Activated effector memory CD4-positive, alpha-beta T cell treated with anti-CD3 and anti-CD28 coated beads, Interleukin-2, amount 50 U/mL, for 16 hours (primary cell): ENCODE measurements at places on chromosomes 4 and X.

GRCh38 chr4:38314663-38315062, 349.3 kb upstream of the KLF3 start:
- no peak for DNase-seq

GRCh38 chrX:26914232-26914631, 548.9 kb downstream of the PPP4R3C start:
- DNase-seq: no peak

GRCh38 chr4:65023883-65024670, 614.8 kb upstream of the TECRL start:
- DNase-seq: no peak

- no peak for DNase-seq
Observed at GRCh38 chrX:128438082-128438481, 385.9 kb upstream of the ACTRT1 start.

DNA sequence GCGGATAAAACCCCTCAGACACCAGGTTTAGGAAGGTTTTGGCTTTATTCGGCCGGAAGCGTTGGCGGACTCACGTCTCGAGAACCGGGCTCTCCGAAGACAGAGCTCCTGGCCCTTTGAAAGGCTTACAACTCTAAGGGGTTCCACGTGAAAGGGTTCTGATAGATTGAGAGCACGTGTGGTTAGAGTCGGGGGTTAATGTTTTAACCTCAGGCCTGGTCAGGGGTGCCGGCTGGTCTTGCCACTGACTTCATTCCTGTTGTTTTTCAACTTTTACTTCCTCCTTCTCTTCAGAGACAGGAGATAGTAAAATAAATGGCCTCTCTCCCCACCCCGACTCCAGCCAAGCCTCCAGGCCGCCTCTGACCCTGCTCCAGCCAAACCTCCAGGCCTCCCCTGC, 4.7 kb upstream of the ASMT start:
- no peak for DNase-seq

- DNase-seq: no peak
Observed at GRCh38 chr4:55612341-55612740, 20.3 kb upstream of the PDCL2 start.

DNA sequence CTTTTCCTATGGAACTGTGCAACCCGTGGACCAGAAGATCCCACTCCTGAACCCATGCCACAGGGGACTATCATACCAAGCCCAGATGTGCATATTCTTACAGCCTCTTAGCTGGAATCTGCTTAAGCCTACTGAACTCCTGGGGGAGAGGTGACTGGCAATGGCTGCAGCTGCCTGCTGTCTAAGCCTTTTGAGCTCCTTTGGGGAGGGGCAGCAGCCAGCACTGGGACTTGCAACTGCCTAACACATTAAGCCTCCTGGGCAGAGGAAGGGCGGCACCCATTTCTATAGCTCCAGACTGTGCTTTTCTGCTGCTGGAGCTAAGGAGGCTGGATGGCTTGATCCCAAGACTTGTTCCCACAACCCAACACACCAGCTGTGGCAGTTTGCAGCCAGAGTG, 117.9 kb upstream of the VEGFC start:
- no peak for DNase-seq

DNA sequence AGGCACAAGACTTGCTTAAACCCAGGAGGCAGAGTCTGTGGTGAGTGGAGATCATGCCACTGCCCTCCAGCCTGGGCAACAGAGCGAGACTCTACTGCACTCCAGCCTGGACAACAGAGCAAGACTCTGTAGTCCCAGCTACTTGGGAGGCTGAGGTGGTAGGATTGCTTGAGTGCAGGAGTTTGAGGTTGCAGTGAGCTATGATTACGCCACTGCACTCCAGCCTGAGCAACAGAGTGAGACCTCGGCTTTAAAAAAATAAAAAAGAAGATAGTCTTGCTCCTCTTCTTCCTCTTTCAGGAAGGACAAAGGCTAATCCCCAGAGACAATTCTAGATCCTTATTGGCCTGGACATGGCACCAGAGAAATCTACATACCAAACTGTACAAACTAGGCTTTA, 5.7 kb upstream of the PPEF2 start:
- no peak for DNase-seq

DNA sequence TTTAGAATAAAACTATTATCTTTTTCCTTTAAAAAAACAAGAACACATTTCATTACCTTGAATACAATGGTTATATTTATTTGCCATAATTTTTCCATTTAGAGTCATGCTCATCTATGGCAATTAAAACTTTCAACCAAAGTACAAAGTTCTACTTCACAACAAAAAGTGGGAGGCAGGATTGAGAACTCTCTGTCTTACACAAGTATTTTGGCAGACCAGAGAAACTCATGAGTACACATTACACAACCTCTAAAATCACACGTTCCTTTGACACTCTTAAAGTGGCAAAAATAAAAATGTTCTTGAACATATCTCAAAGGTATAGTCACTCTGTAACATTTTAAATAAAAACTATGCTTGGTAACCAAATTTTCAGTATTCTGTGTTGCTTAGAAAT, 213.4 kb downstream of the IL15 start:
- DNase-seq: no peak

DNA sequence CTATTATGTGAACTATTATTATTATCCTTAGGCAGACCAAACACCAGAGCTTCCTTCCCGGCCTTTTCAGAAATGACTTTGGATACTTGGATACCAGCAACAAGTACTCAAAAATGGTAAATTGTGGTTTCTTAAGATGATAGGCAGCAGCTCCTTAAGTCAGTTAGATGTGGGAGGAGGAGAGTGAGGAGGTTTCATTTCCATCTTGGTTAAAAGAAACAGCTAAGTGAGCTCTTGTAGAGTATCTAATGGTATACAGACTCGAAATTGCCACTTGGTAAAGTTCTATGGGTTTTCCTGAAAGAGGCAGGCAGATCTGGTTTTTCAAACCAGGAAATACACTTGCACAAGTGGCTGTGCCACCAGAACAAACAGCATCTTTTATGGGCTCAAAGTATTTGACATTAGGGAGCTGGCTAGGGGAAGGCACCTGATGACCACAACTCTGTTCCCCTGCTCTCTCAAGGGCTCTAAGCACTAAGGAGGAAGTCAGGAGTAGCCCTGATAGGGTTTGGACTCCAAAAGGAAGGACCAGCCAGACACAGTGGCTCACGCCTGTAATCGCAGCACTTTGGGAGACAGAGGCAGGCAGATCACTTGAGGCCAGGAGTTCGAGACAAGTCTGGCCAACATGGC, 130.9 kb downstream of the TMEM164 start:
- no peak for DNase-seq

DNA sequence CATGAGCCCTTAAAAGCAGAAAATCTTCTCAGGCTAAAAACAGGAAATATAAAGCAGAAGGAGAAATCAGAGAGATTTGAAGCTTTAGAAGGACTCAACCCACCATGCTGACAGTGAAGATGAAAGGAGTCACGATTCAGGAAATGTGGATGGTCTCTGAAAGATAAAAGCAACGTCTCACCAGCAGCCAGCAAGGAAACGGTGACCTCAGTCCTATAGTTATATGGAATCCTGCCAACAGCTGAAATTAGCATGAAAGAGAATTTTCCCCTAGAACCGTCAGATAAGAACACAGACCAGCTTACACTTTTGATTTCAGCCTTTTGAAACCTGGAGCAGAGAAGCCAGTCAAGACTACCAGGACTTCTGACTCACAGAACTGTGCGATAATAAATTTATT, 715.7 kb upstream of the HTR2C start:
- no peak for DNase-seq

DNA sequence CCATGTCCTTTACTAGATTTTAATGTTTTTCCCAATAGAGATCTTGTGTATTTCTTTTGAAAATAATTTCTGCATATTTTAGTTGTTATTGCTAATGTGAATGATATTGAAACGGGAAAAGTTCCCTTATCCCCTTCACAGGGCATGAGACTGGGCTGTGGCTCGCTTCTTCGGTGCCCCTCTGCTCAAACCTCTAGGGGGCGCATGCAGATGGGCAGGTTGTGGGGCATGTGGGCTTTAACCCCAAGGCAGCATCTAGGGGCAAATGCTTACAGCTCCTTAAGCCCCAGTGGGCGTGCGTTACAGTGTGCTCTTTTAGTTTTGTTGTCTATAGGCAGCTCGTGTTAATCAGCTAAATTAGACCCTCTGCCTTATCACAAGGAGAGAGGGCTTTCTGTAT, 194.7 kb downstream of the OPHN1 start:
- DNase-seq: no peak

- no peak for DNase-seq
Observed at GRCh38 chr4:25938366-25938765, 24.3 kb downstream of the SMIM20 start.

- no peak for DNase-seq
Observed at GRCh38 chr4:30181512-30181911, 538.7 kb upstream of the PCDH7 start.

GRCh38 chrX:109707319-109707718, 25.7 kb downstream of the ACSL4 start:
- DNase-seq: no peak

GRCh38 chrX:15600745-15601144, at the start of gene ACE2:
Gene ACE2 (minus strand): TSS chrX:15600960. CDS start chrX:15600911, 49 bp downstream.
- no peak for DNase-seq

DNA sequence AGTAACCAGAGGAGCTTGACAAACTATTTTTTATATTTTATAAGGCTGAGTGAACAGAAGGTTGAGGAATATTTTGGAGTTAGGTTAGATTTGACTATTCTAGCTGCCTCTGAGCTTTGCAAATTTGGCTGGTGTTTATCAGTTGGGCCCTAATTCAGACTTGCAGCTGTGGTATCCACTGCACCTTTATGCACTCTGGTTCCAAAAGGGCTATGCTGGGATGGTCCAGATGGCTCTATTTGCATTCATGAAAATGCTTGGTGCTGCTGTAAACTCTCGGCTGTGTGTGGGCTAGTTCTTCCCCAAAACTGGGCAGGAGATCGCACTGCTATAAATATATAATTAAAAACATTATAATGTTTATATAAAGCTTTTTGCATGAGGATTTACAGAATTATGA, 106.3 kb downstream of the REPS2 start:
- no peak for DNase-seq

DNA sequence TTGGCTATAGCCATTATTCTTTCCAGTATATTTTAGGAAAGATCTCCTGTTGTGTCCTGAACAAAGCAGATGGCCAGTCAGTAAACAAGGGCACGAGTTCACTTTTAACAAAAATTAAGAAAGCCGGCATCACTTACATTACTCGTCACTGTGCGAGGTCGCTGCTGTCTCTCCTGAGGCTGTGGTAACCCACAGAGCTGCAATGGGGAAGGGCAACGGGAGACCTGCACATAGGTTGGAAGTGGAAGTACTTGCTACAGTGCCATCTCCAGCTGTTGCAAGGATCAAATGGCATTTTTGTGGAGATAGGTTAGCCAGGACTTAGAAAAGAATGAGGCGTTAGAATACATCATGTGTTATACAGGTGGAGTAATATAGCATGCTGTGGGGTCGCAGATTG, 132.2 kb downstream of the KLHL8 start:
- DNase-seq: no peak

- no peak for DNase-seq
Observed at GRCh38 chr4:105894660-105895582, at the start of gene NPNT. Gene NPNT (plus strand): TSS chr4:105895471. CDS start chr4:105895653, 182 bp downstream.

DNA sequence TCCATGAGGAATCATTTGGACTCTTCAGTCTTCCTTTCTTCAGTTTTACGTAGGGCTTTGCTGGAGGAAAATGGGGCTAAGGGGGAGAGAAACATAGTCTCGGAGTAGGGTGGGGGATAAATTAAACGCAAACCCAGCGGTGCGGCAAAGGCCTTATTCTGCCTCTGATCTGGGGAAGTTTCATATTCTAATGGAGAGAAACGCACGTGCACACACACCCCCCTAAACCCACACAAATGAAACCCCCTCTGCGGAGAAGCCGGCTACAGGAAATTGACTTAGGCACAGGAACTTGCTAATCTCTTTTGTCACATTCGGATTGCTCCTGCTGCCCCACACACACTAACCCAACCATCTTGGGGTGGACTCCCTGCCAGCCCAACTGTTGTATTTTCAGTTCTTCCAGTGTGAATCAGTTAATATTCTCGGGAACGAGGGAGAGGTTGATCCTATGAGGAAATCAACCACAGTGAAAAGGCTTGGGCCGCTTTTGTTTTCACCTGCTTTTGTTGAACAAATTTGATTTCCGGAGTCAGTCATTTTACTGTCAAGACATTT, at the start of gene RHOH:
Gene RHOH (plus strand): TSS at position 308 of the 558 bp plus-strand sequence. CDS start 46,356 bp downstream, outside the sequence.
- DNase-seq: peak; percentile 88

- no peak for DNase-seq
Observed at GRCh38 chr4:158810487-158811215, 41.8 kb downstream of the FNIP2 start.

GRCh38 chr4:128803783-128804182, 5.7 kb upstream of the JADE1 start:
- no peak for DNase-seq

GRCh38 chr4:9944431-9945425, 76.6 kb downstream of the SLC2A9 start:
- no peak for DNase-seq

- no peak for DNase-seq
Observed at GRCh38 chrX:40011322-40012038, 86.3 kb downstream of the BCOR start.

GRCh38 chr4:5435201-5435600, 273.2 kb downstream of the EVC2 start:
- no peak for DNase-seq

- no peak for DNase-seq
Observed at GRCh38 chrX:148681605-148682004, 181.2 kb downstream of the AFF2 start.

GRCh38 chr4:7638489-7638888, 203.8 kb upstream of the PSAPL1 start:
- no peak for DNase-seq

DNA sequence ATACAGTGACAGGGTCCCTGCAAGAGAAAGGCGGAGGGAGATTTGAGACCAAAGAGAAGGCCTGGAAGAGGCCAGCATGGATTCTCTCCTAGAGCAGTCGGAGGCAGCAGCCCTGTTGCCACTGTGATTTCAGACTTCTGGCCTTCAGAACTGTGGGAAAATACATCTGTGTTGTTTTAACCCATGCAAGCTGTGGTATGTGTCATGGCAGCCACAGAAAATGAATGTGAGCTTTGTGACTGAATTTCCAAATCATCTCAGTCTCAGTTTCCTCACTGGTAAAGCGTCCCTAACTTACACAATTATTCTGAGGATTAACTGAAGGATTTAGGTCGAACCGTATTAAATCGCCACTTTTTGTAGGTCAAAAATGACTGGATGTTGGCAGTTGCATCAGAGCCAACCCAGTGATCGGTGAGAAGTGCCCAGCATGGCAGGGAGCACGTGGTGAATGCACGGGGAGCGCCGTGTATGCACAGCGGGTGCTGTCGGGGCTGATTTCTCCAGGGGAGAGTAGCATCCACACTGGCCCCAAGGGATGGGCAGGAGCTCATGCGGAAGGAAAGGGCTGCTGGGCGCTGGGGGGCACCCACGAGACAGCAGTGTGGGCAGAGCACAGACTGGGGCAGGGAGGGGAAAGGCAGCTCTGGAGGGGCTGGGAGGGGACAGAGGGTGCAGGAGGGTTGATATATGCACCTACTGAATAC, 23.8 kb upstream of the NSG1 start:
- DNase-seq: no peak

- no peak for DNase-seq
Observed at GRCh38 chrX:105307762-105308161, 87.3 kb upstream of the TEX13A start.
